ENCODE measurements at places on chromosomes 7 and 10.

- DNase-seq, result no peak
Measured at GRCh38 chr7:117874191-117874700, 1.0 kb upstream of the CTTNBP2 start.

DNA sequence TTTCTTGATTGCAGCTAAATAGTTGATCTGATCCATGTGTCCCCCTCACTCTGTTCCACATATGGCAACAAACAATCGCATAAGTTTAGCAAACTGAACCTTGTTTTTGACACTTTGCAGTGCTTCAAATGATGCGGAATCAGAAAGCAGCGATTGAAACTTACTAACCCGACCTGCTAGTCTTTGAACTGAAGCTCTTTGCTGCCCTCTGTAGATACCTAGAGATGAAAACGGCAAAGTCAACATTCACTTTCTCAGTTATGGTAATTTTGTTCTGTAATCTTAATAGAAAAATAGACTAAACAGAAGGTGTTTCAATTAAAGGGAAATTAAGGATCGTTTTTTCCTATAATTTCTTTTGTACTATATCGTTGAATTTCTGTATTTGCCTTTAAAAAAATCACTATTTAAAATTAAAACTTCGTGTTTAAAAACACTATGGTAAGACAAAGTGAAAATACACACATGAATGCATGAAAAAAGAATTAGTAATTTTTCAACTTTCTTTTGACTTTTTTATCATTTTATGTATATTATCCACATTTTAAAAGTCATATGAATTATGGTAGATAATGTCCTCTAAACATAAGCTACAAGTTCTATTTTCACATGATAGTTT is 276.5 kb downstream of the MAGI2 start:
- peak; percentile 61 for DNase-seq

DNA sequence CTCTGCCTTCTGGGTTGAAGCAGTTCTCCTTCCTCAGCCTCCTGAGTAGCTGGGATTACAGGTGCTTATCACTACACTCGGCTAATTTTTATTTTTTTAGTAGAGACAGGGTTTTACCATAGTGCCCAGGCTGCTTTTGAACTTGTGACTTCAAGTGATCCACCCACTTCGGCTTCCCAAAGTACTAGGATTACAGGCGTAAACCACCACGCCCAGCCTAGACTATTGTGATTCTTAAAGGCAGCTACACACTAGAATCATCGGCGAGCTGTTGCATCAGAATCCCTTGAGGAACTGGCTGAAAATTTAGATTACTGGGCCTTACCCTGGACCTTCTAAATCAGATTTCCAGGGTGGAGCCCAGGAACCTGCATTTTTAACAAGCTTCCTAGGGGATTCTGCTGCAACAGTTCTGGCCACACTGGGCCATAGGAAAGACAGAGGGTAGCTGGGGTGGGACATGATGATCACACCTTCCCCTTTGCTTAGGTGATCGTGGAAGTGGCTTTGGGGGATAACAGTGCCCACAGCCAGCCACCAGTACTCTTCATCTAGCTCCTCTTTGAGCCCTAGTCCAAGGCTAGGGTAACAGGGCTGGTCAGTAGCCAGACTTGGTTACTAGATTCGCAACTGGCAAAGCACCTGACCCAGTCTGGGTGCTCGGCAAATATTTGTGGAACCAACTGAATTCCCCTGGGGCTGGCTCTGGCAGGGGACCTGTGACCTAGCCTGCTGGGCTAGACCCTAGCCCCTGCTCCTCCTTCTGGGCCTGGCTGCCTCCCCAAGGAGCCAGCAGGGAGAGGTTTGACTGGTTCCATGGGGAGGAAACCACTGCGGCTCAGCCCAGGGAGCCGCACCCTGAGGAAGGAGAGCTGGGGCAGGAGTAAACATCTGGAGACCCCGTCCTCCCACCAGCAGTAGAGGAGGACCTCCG is 67.1 kb upstream of the DUSP5 start:
- no peak for DNase-seq

GRCh38 chr7:92709150-92709549 is 119.0 kb upstream of the FAM133B start:
- no peak for DNase-seq

DNA sequence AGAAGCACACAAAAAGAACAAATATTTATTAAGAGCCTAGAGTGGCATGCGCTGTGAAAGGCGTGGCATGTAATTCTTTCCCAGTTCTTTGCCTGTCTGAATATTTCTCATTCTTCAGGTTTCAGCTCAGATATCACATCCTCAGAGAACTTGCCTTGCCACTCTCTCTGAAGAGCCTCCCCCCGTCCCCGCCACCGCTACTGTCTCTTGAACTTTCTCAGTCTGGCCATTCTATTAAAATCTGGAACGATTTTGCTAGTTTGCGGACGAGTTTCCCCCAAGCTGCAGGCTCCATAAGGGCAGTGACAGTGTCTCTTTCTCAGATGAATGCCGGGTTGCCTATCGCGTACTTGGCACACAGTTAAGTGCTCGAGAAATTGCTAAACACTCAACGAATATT is 787 bp upstream of the PLEKHA1 start:
- DNase-seq, result no peak

GRCh38 chr7:105829681-105830322 is 46.6 kb downstream of the ATXN7L1 start:
- no peak for DNase-seq

GRCh38 chr10:46520941-46521340 is 35.5 kb downstream of the GPRIN2 start:
- DNase-seq, result no peak

- peak; percentile 9 for DNase-seq
Measured at GRCh38 chr7:87445897-87446296, 29.6 kb downstream of the ABCB4 start.

DNA sequence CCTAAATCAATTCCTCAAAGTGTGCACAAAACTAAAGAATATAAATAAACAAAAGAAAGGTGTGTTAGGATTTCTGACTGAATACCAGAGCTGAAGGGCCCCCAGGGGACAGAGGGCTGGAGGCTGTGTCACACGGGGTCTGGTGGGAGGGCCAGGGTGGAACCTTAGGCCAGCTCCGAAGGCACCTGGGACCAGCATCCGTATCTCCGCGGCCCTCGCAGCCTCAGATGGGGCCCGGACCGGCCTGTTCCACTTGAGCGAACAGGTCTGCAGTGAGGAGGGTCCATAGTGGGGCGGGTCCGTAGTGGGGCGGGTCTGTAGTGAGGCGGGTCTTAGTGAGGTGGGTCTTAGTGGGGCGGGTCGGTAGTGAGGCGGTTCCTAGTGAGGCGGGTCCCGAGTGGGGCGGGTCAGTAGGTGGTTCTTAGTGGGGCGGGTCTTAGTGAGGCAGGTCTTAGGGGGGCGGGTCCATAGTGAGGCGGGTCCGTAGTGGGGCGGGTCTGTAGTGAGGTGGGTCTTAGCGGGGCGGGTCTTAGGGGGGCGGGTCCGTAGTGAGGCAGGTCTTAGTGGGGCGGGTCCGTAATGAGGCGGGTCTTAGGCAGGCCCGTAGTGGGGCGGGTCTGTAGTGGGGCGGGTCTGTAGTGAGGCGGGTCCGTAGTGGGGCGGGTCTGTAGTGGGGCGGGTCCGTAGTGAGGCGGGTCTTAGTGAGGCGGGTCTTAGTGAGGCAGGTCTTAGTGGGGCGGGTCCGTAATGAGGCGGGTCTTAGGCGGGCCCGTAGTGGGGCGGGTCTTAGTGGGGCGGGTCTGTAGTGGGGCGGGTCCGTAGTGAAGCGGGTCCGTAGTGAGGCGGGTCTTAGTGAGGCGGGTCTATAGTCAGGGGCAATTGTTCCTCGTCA is 15.1 kb downstream of the GPR146 start:
- DNase-seq, result peak; percentile 65

- DNase-seq, result no peak
Measured at GRCh38 chr10:78829565-78829964, 239.2 kb upstream of the ZMIZ1 start.

- DNase-seq, result no peak
Measured at GRCh38 chr7:12146813-12147212, 64.3 kb upstream of the TMEM106B start.

DNA sequence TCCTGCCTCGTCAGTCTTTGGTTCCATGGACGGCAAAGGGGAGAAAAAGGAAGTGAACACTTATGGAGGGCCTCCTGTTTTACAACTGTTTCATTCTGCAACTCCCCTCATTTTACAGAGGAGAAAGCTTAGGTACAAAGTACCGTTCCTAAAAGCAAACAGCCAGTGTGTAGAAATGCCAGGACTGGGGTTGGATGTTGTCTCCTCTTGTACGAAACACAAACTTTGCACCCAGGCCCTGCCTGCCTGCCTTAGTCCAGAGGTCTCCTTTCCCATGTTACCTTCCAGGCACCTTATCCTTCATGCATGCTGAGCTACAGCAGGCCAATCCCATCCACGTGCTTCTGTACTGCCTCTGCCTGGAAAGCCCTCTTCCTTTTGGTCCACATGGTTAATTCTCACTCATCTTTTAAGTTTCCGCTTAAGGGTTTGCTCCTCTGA is 86.0 kb downstream of the ICA1 start:
- DNase-seq, result peak; percentile 16

DNA sequence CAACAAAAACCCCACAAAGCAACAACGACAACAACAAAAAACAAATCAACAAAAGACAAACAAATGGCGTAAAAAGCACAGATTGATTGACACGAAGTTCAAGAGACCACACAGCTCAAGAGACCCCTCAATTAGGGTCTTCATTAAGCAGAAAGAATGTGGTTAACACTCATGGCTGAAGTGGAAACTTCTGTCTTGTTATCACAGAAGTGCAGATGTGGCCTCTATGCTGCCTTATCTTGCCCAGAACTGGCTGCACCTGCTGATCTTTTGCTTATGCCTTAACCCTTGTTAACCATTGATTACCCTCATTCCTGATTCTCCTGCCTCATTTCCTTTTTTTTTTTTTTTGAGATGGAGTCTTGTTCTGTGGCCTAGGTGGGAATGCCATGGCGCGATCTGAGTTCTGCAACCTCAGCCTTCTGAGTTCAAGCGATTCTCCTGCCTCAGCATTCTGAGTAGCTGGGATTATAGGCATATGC is 3.5 kb upstream of the DAGLB start:
- DNase-seq, result no peak

- no peak for DNase-seq
Measured at GRCh38 chr7:92056286-92056685, 78.0 kb downstream of the CYP51A1 start.

DNA sequence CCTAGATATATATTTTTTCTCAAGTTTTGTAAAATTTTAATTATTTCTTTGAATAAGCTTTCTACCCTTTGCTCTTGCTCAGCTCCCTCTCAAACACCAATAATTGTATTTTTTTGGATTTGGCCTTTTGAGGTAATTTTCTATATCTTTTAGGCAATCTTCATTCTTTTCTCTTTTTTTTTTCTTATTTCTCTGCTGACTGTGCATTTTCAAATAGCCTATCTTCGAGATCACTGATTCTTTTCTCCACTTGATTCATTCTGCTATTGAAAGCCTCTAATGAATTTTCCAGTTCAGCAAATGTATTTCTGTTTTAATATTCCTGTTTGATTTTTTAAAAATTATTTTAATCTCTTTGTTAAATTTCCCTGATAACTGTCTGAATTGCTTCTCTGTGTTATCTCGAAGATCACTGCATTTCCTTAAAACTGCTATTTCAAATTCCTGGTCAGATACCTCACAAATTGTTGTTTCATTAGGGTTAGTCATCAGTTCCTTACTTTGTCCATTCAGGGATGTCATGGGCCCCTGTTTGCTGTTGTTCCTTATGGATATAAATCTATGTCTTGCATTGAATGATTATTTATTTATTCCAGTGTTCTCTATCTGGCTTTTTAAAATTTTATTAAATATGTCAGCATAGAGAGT is 100.1 kb upstream of the UNC5B start:
- DNase-seq, result no peak

GRCh38 chr7:36639826-36640225 is 84.5 kb downstream of the AOAH start:
- no peak for DNase-seq

DNA sequence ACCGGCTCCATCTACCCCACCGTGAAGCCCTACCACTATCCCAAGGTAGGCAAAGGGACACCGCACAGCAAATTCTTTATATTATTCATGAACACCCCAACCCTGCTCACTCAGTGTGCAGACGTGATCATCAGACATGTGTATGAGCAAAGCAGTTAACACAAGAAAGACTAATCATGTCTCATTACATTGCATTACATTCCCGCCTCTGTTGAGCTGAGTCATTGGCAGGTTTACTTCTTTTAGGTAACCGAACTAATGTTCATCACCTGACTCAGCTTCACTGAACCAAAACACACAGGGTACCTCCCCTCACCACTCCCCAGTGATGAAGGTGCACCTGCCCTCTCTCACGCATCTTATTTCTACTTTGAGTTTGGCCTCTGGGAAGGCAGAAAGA is 233.4 kb downstream of the PAXIP1 start:
- DNase-seq, result no peak

- no peak for DNase-seq
Measured at GRCh38 chr10:61541960-61542359, 88.8 kb upstream of the TMEM26 start.

DNA sequence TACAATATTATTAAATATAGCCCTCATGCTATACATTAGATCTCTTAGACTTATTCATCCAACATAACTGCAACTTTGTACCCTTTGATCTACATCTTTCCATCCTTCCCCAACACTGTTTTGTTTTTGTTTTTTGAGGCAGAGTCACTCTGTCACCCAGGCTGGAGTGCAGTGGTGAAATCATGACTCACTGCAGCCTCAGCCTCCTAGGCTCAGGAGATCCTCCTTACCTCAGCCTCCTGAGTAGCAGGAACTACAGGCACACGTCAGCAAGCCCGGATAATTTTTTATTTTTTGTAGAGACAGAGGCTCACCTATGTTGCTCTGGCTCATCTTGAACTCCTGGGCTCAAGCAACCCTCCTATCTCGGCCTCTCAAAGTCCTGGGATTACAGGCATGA is 53.3 kb downstream of the NT5C2 start:
- DNase-seq, result peak; percentile 22

DNA sequence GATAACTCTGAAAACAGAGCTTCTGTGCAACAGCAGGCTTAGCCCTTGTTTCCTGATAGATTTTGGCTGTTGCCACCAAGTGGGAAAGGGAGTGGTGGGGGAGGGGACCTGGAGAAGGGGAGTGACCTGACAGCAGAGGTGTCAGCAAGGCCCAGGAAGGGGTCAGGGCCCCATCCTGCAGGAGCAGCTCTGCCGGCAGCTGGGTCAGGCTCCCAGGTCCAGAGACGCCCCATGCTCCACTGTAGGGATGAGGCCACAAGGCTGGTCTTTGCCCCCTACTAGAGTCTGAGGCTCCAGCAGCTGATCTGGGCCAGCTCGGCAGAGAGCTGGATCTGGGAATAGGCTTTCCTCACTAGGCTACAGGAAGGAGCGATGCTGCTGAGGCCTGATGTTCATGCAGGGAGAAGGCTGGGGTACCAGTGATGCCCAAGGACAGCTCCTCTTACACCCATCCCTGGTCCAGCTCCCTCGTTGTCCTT is 44.0 kb upstream of the ZMIZ1 start:
- no peak for DNase-seq

Measured in NB4 (cell line).